ENCODE measurements at places on chromosomes 13 and 19. TPM values are rescaled to one million over a fixed set of nuclear protein-coding genes. Genes with fewer than 3 reads are reported as not detected.

LYPD5 gene
- total RNA-seq = under 0.01 TPM

NLRP12 gene
- 2.2 TPM for total RNA-seq

PNMA8C gene
- not detected for total RNA-seq

ZNF738 gene
- total RNA-seq = 7.5 TPM

GAPDHS gene
- total RNA-seq = not detected

MKNK2 gene
- 82.3 TPM for total RNA-seq

SIGLEC11 gene
- total RNA-seq = not detected

SOX21 gene
- not detected for total RNA-seq

All from vein endothelial cell (primary cell).